ENCODE measurements at places on chromosomes 7 and 10.

DNA sequence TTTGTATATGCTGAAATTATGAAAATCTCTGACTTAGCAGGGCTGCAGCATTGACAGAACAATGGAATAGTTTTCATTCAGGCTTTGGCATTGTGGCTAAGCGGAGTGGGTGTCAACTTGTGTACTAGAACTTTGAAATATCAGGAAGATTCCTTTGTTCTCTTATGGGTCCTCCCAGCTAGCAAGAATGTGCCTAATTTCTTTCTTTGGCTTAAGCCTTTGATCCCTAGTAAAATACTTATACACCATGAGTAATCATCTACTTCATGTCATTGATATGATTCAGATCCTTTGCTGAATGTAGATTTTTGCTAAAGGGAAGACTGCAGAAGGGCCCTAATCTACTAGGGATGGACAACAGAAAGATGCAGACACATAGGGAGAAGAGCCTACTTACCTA is 6.2 kb downstream of the AVL9 start:
- peak; percentile 43 for DNase-seq

DNA sequence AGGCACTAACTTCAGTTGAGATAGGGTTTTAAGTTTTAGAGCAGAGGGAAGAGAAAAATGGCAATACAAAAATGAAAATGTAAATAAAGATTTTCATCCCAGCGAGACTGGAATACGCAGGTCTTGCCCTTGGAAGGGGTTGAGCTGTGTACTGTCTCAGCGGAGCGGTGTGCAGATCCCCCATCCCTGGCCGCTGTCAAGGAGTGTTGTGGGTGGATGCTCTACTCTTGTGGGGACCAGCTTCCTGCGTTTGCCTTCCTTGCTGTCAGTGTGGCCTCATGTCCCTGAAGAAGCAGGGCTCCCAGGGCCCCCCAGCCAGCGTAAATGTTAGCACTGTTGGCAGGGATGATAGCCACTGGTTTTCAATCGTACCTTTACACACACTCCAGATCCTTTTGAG is 249.7 kb upstream of the PITRM1 start:
- no peak for DNase-seq

DNA sequence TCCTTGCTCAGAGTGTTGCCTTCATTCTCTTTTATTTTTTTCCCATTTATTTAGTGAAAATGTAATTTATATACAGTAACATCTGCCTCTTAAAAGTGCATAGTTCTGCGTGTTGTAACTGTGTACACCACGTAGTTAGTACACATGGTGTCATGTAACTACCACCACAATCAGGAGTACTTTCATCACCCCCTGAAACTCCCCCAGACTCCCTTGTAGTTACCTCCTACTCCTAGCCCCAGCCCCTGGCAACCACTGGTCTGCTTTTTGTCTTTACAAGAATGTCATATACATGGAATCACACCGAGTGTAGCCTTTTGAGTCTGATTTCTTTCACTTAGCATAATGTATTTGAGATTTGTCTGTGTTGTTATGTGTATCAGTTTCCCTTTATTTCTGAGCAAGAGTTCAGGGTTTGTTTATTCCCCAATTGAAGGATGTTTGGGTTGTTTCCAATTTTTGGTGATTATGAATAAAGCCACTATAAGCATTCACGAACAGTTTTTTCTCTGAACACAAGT is 50.6 kb downstream of the GRK5 start:
- DNase-seq = no peak

GRCh38 chr7:116153050-116153449 is 57.3 kb upstream of the TES start:
- DNase-seq = no peak

DNA sequence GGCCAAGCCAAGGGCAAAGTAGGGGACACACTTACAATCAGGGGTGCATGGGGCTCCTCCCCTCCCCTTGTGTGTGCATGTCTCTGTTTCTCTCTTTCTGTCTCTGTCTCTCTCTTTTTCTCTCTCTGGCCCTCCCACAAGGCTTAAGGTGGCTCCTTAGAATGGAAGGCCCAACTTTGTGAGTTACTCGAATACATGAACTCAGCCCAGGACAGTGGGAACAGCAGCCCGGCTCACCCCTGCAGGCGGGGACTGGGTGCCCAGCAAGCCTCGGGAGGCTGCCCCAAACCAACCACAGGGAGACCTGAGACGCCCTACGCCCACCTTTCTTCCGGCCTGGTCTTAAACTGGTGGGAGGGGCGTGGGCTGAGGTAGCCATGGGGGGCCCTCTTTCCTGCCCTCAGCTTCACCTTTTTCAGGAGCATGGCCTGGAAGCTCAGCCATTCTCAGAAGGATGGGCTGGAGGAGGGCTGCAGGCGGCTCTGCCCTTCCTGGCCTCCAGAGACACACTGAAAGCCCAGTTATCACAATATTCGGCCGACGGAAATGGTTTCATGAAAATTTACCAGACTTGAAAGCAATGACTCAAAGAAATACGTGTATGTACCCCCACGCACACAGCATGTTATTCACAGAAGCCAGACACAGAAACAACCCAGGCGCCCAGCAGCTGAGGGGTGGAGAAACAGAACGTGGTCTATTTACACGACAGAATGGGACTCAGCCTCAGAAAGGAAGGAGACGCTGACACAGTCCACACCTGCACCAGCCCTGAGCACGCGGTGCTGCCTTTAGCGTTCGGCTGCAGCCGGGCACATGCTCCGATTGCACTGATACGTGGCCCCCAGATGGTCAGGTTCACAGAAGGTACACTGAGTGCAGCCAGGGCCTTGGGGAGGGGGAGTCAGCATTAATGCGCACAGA is 229.5 kb downstream of the PTPRN2 start:
- DNase-seq = no peak

- no peak for DNase-seq
These were observed 102.4 kb downstream of the SMURF1 start for GRCh38 chr7:99041526-99041925.

GRCh38 chr10:1440897-1441296 is 296.4 kb downstream of the ADARB2 start:
- DNase-seq = no peak

GRCh38 chr7:8963722-8964121 is 530.3 kb downstream of the NXPH1 start:
- DNase-seq = no peak

DNA sequence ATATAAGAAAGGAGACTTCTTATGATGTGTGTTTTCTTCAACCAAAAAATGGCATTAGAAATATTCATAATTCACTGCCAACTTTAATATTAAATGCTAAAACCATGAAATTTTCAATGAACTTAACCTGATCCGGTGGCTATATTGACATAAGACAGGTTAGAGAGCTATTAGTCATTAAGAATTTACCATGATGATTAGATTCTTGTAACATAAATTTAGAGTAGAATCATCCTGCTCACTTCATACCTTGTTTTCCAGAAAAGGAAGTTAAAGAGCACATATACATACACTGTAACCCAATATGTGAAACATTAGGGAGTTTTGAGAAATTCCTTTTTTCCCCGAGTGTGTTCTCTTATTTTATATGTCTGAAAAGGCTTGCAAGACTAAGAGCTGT is 430.3 kb upstream of the SEMA3A start:
- DNase-seq = no peak

- DNase-seq = no peak
These were observed 37.9 kb downstream of the JAZF1 start for GRCh38 chr7:28142650-28143049.

DNA sequence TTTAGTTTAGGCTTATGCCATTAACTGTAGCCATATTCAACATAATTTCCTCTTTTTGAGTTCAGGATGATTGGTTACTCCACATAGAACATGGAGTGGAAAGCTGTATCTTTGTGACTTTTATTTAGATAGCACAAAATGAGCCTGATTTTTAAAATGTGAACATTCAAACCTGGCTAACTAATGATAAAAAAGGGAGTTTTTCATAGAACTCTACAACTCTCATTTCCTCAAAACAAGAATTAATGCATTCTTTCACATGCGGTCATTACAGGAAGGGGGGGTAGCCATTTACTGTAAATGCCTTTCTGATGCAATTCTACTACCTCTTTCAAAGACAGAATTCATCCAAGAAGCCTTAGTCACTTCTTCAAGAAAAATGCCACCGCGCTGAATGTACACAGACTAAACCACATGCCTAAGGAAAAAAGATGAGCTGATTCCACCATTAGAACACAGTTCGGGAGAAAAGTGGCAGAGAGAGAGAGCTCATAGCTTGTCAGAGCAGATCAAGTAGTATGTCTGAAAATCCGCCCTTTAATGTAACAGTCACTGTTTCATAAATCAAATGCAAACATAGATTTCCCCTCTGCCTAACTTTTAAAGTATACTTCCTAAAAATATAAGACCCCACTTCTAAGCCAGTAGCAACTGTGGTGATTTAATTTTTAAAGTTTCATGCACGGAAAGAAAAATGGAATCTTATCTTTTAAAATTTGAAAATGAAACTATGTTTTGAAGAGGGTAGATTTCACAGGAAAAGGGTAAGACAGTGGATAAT is 226.4 kb upstream of the KLF14 start:
- DNase-seq = peak; percentile 79

DNA sequence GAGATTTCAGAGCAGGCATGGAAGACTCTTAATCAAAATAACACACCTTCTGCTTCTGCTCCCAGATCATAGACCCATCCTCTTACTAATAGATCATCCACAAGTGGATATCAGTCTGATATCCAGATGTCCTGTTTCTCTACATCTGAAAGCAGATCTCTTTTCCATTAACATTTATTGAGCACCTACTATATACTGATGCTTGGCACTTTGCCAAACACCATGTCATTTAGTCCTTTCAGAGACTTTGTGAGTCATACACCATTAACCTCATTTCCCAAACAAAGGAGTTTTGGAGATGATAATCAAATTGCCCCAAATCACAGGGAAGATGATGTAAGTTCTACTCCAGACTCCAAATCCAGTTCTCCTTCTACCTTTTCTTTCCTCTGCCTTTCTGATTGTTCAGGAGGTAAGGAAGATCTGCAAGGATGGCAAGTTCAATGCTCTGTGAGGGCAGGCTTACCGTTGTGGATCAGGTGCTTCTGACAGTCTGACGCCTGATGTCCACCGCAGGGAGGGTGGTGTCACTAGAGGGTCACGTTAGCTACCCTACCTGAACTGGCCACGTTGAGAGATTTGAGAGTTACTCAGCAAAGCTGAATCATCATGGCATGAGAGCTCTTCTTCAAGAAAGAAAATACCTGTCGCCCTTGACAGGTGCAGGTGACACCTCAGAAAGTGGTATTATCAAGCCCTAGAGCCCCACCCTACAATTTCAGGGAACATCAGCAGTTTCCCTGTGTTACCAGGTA is 269.6 kb upstream of the ZMIZ1 start:
- DNase-seq = no peak

DNA sequence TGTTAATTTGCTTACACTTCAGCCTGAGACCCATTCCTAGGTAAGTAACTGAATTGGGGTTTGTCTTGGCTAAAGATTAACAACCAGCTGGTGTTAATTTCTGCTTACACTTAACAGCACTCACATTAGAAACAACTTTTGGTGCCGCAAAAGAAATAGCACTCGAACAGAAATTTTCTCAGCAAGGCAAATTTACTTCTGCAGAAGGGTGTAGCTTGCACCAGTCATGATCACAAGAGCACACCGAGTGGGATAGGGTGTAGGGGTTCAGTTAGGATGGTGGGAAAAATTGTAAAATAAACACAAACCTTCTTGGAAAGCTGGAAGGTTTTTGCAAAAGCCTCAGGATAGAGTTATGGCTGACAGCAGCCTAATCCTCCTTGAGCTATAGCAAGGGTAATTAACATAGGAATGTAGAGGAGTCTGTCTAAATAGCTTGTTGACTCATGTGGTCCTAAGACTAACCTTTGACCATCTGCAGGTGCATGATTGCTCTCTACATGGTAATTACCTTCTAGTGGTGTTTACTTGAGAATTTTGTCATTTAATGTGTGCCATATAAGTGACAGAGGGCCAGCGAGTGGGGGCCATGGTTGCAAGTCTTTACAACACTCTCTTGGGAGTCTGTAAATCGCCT is 67.8 kb upstream of the CDK13 start:
- no peak for DNase-seq

DNA sequence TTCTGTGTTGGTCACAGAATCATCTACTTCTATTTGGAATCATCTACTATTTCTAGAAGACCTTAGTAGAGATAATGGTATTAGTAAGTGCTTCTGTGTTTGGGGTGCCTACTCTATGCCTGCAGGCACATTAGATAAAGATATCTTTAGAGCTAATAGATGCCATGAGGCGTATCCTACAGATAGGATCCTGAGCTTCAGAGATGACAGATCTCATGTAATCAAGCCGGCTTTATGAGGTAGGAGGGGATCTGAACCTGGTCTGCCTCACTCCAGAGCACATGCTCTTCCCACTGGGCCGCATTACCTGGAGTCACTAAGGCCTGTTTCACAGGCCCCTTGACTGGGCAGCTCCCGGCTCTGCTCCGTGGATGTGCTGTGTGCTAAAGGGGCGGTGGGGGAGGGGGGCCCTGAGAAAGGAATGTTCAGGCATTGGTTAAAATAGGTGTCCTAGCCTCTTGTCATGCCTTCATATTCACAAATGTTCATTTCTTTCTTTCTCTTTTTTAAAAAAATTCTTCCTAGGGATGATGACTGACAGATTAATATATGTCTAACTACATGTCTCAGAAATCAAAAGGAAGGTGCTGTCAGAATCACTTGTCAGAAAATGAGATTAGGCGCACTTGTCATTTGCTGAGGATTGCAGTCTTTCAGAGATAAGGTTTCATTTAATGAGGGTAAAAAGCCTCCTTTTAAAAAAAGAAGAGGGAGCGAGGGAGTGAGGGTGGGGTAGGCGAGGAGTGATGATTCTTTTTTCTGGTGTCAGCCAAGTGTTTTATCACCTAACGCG is 458.0 kb upstream of the GALNT17 start:
- DNase-seq = no peak

DNA sequence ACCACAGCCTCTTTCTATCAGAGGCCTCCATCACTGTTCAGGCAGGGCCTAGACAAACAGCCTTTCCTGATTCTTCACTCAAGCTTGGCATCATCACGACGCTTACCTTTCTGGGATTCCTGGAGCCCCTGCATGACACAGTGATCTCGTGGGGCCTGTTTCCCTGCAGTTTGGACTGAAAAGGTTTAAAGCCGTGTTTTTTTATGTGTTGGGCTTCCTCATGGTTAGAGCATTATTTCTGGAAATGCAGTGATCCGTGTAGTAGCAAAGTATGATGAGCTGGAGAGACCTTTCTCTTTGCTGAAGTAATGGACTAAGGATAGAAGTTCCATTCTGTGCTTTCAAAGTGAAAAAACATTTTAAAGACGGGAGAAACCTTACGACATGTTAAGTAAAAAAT is 169.1 kb downstream of the BMPER start:
- DNase-seq = no peak

- DNase-seq = no peak
These were observed 358.2 kb downstream of the FGFR2 start for GRCh38 chr10:121240011-121240410.

DNA sequence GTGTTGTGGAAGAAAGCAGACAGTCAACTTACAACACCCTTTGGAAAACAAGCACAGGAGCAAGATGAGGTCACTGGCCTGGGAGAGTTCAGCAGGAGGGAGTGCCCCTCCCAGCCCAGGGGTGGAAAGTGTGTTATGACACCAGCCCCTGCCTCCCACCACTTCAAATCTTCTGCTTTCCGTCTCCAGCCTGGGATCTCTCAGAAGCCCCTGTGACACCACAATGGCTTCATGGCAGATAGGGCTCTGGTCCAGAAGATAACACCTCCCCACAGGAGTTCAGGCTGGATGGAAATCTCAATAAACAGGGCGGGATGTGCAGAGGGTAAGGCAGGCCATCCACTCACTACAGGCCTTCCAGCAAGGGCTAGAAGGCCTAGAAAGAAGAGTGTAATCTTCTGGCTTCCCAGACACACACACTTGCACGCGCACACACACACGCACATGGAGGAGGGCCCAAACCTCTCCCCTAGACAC is 48.7 kb upstream of the ZMIZ1 start:
- no peak for DNase-seq

GRCh38 chr10:80264081-80265056 is 25.1 kb downstream of the MAT1A start:
- DNase-seq = no peak
